ENCODE measurements at places on chromosomes 2 and 18.

DNA sequence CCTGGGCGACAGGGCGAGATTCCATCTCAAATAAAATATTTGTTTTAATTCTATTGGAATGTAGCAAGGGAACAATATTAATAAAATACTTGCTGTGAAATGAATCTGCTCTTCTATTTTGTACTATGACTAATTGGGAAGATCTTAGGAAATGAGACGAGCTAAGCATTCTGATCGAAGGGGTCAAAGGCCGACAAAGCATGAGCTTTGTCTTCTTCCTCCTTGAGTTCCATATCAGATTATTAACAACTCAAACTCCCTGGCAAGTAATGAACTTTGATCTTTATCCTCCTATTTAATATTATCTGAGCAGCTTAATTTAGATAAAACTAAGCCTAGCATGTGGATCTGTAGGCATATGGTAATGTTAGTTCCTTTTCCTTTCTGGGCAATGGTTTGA lies 15.5 kb downstream of the GEMIN6 start:
- DNase-seq: no peak

DNA sequence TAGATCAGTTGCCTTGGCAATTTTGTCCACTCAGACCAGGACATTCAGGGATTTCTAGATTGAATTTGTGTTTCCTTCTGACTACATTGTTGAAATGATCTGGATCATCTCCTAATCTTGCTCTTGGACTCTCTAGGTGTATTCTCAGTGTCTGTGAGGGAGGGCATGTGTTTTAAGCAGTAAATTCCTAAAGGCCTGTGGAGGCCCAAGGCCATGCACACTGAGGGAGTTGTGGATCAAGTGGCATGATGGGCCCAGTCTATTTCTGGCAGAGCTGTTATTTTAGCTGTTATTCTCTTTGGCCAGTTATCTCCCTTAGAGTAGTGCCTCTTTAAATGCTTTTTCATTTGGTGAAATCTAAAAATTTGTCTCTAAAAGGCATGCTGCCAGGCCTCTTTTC lies 144.9 kb downstream of the RPIA start:
- no peak for DNase-seq

DNA sequence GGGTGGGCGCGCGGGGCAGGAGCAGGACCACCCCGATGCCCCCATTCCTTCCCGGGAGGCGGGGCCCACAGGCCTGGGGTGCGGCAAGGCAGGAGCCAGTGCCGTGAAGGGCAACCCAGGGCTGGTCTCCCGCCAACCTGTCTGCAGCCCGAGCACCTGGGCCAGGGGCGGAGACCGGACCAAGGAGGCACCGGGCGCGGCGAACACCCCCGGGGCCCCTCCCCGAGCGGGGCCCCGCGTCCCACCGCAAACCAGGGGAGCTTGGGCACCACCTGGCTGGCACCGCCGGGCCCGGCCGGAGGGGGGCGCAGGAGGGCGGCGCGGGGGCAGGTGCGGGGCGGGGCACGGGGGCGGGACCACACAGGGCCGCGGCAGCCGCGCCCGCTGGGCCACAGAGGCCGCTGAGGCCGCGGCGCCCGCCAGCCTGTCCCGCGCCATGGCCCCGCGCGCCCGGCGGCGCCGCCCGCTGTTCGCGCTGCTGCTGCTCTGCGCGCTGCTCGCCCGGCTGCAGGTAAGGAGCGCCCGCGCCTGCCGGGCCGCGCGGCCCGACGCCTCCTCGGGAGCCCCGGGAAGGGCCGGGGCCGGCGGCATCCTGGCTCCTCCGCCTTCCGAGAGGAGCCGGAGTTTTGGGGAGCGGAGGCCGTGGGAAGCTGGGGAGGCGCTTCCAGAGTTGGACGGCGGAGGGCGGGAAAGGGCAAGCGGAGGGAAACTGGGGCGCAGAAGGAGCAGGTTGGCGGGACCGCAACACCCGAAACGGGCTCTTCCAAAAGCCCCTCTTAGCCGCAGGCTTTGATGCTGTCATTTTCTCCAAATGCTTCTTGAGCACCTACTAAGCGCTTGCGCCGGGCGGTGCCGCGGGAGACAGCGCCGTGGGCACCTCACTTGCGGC lies at the start of gene TNFRSF11A:
TSS of gene TNFRSF11A (plus strand) at position 394 of the 889 bp plus-strand sequence. CDS start at position 437, 43 bp downstream.
- DNase-seq: no peak

- no peak for DNase-seq
Measured at GRCh38 chr2:44964752-44965236, 23.3 kb downstream of the SIX3 start.

- DNase-seq: no peak
Measured at GRCh38 chr2:146576339-146577111, 1268.3 kb upstream of the ACVR2A start.

DNA sequence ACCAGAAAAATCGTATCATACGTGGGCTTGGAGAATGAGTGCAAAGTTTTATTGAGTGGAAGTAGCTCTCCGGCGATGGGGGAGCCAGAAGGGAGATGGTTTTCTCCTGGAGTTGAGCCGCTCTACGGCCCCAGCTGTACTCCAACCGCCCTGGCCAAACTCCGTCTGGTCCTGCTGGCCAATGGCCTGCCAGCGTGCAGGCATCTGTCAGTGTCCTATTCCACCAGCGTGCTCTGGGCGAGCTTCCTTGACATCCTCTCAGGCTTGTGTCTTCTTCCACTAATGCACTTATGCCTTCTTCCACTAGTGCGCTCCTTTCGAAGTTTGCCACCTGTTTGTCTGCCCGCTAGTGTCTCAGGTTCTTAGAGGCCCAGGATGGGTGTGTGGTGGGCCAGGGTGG lies 345.5 kb upstream of the CDH19 start:
- no peak for DNase-seq
